Stomach (tissue), 19 donors: ENCODE measurements at places on chromosomes 3 and 15. TPM values are rescaled to one million over a fixed set of nuclear protein-coding genes. Genes with fewer than 3 reads are reported as not detected.

DNA sequence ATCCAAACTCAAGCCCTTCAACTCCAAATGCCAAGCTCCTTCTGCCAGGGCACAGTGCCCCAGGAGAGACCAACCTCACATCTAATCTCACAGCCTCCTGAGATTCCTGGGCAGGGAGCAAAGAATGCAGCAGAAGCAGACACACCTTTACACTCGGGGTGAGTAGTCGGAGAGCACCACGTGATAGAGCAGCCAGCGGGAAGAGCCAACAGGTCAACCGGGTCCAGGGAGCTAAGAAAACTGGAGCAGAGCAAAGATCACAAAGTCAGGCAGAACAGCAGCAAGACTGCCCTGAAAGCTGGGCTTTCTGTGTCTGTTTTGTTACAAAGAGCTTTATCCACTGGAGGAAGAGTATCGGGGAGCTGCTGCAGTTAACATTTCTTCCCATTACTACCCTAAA lies 4.2 kb downstream of the B3GALNT1 start:
- peak; percentile 44 for DNase-seq

DNA sequence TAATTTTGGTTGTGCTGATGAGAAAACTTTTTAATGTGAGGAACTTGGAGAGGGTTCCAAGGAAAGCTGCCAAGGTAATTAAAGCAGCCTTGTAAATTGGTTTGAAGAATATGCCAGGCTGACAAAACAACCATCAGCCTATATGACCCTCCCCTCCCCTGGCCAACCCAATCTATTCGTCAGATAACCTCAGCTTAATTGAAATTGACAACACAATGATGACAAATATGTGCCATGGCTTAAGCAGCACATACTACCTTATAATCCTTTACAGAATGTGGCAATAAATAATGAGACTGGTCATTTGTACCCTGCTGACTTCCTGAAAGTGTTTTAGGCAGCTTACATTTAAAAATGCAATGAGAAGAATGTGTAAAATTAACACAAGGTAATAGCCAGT lies 118.2 kb downstream of the EFHB start:
- no peak for DNase-seq

DNA sequence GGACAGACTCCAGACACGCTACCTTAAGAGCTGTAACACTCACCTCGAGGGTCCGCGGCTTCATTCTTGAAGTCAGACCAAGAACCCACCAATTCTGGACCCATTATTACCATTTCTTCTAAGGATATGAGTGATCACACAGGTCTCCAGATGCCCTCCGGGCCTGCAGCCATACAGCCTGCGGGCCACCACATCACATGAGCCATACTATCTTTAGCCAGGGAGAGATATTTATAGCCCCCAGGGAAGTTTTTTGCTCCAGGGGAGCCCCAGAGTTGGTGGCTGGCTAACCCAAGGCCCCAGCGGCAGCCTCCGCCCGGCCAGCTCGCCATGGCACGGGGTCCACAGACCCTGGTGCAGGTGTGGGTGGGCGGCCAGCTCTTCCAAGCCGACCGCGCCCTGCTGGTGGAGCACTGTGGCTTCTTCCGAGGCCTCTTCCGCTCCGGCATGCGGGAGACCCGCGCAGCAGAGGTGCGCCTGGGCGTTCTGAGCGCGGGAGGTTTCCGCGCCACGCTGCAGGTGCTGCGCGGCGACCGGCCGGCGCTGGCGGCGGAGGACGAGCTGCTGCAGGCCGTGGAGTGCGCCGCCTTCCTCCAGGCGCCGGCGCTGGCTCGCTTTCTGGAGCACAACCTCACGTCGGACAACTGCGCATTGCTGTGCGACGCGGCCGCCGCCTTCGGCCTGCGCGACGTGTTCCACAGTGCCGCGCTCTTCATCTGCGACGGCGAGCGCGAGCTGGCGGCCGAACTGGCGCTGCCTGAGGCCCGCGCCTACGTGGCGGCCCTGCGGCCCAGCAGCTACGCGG lies at the start of gene KBTBD13:
Gene KBTBD13, plus strand, starts transcription at position 261 of the 805 bp plus-strand sequence. Its CDS starts 70 bp downstream, at position 331.
- no peak for DNase-seq

- DNase-seq, result no peak
Measured at GRCh38 chr3:17032407-17033034, 147.8 kb downstream of the PLCL2 start.

Gene P2RY1
- 5.0 TPM for polyA plus RNA-seq

Gene ANKRD63
- not detected for polyA plus RNA-seq

Gene INSYN1
- 5.6 TPM for polyA plus RNA-seq
